ENCODE measurements at places on chromosomes 5 and 9.

DNA sequence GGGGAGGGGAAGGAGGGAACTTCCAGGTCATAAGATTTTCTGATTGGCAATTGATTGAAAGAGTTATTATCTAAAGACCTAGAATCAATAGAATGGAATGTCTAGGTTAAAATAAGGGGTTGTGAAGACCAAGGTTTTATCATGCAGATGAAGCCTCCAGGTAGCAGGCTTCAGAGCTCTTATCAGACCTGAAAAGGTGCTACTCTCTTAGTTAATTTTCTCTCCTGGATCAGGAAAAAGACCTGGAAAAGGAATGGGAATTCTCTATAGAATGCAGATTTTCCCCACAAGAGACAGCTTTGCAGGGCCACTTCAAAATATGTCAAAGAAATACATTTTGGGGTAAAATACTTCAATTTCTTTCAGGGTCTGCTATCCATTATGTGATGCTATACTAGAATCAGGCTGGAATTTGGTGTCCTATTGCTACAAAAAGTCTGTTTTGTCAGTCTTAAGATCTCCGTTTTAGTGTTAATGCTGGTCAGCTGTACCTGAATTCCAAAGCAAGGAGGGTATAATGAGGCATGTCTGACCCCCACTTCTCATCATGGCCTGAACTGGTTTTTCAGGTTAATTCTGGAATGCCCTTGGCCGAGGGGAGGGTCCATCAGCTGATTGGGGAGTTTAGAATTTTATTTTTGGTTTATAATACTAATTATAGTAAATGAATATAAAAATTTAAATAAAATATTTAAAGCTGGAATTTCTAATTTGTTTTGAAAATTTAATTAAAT is 16.6 kb upstream of the STOM start:
- DNase-seq: no peak

DNA sequence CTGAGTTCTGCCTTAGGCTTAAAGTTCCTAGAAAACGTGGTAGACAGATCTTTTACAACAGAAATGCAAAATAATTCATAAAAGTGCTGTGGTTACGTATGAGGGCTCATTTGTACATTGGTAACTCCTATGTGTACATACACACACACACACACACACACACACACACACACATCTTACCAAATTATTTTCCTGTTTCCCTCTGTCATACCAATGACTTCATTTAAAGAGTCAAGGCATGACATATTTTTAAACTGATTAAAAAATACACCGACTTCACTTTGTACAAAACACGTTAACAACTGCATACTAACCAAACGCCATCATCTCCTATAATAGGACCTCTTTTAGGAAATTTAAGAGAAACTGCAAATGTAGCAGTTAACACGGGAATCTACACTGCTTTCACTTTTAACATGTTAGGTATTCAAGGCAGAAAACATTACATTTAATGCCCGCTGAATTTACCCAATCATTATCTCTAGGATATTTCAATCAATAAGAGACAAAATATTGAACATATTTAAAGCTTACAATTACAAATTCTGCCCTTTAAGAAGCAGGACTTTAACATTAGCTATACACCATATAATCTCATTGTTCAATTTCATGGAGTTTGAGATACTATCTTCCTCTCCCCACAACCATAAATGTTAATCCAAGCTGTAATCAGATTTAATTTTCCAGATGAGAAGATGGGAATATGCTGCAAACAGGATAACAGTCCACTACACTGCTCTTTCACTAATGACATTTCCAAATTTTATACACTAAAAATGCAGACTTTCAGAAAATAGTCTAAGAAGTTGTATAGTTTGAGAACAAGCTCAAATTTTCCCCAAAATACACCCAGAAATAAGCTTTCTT is 133.1 kb downstream of the DENND1A start:
- DNase-seq: no peak

- no peak for DNase-seq
These were observed 67.7 kb downstream of the ABCA1 start for GRCh38 chr9:104860263-104860662.

- no peak for DNase-seq
These were observed 943.1 kb upstream of the WWC1 start for GRCh38 chr5:167348251-167348926.

DNA sequence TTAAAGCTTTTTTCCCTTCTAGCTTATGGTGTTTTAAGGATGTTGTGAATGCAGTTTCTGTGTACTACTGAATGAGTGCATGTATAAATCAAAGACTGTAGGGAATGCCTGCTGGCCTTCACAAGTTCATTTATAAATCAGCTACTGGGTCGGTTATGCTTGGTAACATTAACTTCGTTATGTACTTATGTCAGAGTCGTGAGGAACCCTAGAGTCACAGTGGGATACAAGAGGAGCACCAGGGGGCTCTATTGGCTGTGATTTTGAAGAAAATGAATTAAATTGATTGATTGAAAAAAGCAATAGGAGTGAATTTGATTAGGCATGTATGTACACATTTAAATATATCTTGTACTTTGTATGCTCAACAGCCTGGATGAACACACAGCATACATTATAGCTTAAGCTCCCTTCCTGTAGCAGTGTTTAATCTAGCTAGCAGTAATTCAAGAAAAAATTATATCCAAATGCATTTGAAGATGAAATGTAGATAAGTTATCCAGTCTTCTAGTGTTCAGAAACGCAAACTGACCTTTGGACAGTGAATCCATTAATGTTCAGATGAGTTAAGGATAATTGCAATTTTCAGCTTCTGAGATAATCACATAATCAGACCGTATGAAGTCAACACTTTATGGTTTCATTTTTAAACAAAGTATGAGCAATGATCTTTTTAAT is 204.2 kb downstream of the KDM4C start:
- no peak for DNase-seq

GRCh38 chr5:55959208-55959607 is 35.6 kb downstream of the IL6ST start:
- no peak for DNase-seq

GRCh38 chr5:103021314-103021713 is 98.6 kb downstream of the GIN1 start:
- DNase-seq: no peak

DNA sequence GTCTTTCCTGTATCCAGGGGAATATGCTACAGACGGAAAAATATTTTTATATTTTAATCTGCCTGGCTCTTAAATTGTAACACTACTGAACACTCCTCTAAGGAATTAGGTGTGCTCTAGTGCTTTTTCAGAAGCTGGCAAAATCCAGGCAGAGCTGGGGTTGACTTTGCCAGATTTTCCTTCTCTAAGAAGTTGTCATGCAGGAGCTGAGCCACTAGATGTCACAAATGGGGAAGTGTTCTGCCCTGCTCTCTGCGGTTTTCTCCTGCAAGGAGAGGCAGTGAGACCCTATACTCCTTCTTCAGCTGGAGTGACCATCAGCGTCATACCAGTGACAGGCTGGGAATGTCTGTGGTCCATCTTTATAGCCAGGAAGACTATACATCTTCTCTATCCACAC is 112.5 kb downstream of the HAPLN1 start:
- peak; percentile 40 for DNase-seq
